ENCODE measurements at places on chromosomes 5 and 9. TPM values are rescaled to one million over a fixed set of nuclear protein-coding genes. Genes with fewer than 3 reads are reported as not detected.

GRCh38 chr5:59766427-59767210 is 126.9 kb downstream of the PDE4D start:
- peaks cover 6% of the 10 kb centered on the region for H3K4me1 ChIP-seq
- H3K27me3 ChIP-seq: peaks cover 22% of the 10 kb centered on the region
- H3K4me3 ChIP-seq: no peak overlapping the region
- no peak for DNase-seq
- H3K36me3 ChIP-seq: no peaks in the 10 kb centered on the region
- H3K27ac ChIP-seq: no peak overlapping the region

KIAA0825 gene
- 5.0 TPM for total RNA-seq

DNA sequence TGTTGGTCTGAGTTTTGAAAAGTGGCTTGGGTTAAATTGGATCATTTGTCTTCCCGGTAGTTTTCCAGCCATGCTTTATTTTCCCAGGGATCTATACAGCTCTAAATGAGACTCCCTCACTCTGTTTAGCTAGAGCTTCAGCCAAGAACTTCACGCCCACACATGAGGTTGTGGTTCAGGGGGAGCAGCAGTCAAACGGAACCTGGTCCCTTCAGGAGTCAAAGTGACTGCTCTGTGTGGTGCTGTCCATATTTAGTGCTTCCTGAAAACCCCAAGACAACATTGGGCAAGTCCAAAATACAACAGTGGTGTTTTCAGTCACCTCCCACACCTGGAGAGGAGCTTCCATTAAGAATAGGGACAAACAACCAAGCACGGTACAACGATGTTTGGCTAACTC is 90.5 kb downstream of the ANKH start:
- H3K27me3 ChIP-seq: no peaks in the 10 kb centered on the region
- H3K4me1 ChIP-seq: no peaks in the 10 kb centered on the region
- no peaks in the 10 kb centered on the region for H3K36me3 ChIP-seq

DNA sequence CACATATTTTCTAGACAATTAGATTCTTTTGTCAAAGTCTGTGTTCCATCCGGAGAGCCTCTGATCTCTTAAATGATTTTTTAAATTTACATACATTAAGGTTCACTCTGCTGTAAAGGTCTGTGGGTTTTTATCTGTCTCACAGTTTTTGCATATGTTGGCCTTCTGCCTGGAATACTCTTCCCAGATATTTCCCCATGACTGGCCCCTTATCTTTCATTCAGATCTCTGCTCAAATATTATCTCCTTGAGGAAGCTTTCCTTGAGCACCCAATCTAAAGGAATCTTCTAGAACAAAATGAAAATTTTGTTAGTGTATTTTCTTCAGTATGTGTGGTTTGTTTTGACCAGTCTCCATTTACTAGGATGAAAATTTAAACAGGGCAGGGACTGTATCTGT is 26.3 kb downstream of the FAF2 start:
- H3K27me3 ChIP-seq: no peaks in the 10 kb centered on the region
- no peak overlapping the region for H3K4me3 ChIP-seq
- no peak overlapping the region for H3K27ac ChIP-seq
- no peak for DNase-seq

- no peaks in the 10 kb centered on the region for H3K27me3 ChIP-seq
- no peak overlapping the region for H3K4me3 ChIP-seq
- H3K4me1 ChIP-seq: no peaks in the 10 kb centered on the region
- H3K27ac ChIP-seq: no peak overlapping the region
- DNase-seq: no peak
Measured at GRCh38 chr5:39631958-39632357, 207.2 kb upstream of the DAB2 start.

DNA sequence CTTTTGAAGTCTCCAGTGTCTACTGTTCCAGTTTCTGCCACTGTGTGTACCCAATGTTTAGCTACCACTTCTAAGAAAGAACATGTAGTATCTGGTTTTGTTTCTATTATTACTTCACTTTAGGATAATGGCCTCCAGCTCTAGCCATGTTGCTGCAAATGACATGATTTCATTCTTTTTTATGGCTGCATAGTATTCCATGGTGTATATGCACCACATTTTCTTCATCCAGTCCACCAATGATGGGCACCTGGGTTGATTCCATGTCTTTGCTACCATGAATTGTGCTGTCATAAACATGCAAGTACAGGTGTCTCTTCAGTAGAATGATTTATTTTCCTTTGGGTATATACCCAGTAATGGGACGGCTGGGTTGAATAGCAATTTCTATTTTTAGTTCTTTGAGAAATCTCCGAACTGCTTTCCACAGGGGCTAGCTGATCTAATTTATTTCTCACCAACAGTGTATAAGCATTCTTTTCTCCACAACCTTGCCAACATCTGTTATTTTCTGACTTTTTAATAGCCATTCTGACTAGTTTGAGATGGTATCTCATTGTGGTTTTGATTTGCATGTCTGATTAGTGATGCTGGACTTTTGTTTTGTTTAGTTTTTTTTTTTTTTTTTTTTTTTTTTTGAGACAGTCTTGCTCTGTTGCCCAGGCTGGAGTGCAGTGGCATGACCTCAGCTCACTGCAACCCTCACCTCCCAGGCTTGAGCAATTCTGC is 68.9 kb downstream of the WDR41 start:
- no peaks in the 10 kb centered on the region for H3K27me3 ChIP-seq
- H3K27ac ChIP-seq: no peak overlapping the region
- H3K4me3 ChIP-seq: no peak overlapping the region
- no peak for DNase-seq
- H3K36me3 ChIP-seq: peaks cover 9% of the 10 kb centered on the region

SLC45A2 gene
- not detected for total RNA-seq

SLC4A9 gene
- not detected for total RNA-seq

GRCh38 chr5:133742431-133742988 is 130.2 kb upstream of the FSTL4 start:
- no peak for DNase-seq
- no peaks in the 10 kb centered on the region for H3K27me3 ChIP-seq
- no peak overlapping the region for H3K27ac ChIP-seq
- H3K36me3 ChIP-seq: no peaks in the 10 kb centered on the region
- no peaks in the 10 kb centered on the region for H3K4me1 ChIP-seq
- H3K4me3 ChIP-seq: no peak overlapping the region

ELAVL2 gene
- not detected for total RNA-seq

ADRB2 gene
- total RNA-seq: 78.9 TPM

DMRT1 gene
- total RNA-seq: not detected

DNA sequence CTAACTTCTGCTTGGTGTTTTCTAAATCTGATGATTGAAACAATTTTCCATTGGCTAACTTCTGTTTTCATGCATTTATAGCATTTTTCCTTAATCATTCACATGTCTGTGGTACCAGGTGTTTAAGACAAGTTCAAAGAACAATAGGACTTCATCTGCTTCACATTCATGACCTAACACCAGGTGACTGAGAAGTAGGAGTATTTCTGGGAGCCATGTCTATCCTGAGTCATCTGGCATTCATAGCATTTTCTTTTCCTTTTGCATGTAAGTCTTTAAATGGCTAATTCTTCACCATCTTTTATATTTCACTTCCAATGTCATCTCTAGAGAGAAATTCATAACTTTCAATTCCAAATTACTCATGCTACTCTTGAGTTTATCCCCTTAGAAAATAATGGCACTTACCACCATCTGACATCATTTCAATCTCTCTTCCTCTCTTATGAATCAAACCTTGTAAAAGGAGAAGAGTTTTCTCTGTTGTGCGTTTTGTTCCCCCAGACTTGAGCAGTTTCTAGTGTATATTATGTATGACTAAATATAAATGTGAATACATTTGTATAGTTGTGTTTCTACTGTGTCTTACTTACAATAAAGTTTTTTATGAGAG is 1196.1 kb upstream of the CDH9 start:
- no peak for DNase-seq
- H3K4me1 ChIP-seq: no peaks in the 10 kb centered on the region
- no peaks in the 10 kb centered on the region for H3K36me3 ChIP-seq
- no peak overlapping the region for H3K4me3 ChIP-seq
- H3K27ac ChIP-seq: no peak overlapping the region

All from natural killer cell (primary cell).